ENCODE measurements at places on chromosomes 1 and 21.
A peak's percentile ranks its signal among the peaks of the same experiment; 100 is the strongest.

- no peak for DNase-seq
These were observed 251.3 kb downstream of the SDCCAG8 start for GRCh38 chr1:243507001-243507671.

DNA sequence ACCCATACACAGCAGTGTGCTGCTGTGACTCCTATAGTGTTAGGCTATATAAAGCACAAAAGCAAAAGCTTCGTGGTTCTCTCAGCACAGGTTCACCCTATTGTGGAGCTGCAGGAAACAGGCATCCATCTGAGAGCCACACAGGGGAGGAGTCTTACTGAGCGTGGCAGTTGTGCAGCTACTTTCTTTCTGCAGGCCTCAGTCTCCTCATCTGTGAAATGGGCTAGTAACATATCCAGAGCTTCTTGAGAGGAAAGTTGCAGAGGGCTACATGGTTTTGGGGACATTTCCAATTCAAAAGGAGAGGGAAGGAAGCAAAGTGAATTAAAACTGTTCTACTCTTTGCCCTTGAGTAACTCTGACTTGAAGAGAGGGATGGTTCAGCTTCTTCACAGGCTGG, 142.0 kb downstream of the FOXD2 start:
- no peak for DNase-seq

- DNase-seq: no peak
These were observed 64.2 kb downstream of the SELENOF start for GRCh38 chr1:86849756-86850155.

- no peak for DNase-seq
These were observed 14.2 kb downstream of the WDR4 start for GRCh38 chr21:42864815-42865775.

- DNase-seq: no peak
These were observed 11.3 kb upstream of the LRRC8D start for GRCh38 chr1:89809556-89809955.

DNA sequence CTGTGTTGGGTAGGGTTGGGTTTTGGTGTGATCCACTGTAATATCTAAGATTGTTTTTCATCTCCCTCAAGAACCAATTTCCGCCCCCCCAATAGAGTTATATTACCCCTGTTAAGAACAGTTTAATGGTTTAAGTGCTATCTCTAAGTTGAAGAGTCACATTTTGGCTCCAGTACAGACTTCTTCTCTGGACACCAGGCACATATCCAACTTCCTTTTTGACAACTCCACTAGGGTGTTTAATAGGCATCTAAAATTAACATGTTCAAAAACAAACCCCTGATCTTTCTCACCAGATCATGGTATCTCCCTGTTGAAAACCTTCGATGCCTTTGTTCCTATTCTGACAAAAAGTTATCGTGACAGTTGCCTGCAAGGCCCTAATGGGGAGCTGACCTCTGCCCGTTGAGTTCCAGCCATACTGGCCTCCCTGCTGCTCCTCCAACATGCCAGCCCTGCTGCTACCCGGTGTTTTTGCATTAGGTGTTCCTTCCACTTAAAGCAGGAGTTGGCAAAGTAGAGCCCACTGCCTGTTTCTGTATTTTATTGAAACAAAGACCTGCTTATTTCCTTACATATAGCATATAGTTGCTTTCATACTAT, 18.6 kb downstream of the USP24 start:
- no peak for DNase-seq

DNA sequence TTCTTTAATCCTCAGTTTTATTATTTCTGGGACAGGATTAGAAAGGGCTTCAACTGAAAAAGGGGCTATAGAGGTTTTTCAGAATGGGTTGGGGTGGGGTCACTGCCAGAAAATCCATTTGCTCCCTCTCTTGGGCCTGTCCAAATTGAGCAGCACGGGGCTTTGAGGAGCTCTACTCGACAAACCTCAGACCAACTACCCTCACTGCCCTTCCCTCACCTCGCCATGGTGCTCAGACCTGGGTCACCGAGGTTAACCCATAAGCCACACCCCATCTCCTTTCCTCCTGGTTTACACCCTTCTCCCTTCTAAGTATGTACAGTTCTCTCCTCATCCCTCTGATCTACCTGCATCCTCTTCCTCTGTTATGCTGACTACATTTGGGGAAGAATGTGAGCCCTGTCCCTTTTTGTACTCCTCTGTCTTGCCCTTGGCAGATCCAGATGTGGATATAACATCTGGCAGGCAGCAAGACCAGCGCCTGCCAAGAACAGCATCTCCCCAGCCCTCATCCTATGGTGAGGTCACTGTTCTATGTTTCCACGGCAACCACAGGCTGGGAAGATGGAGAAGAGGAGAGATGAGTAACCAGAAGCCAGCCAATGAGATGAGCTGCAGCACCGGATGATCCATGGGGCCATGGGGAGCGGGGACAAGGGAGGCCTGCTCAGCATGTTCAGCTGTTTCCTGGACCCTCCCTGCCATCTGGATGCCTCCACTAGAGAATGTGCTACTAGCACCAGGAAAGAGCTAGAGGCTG, 3.7 kb upstream of the FABP3 start:
- DNase-seq: no peak

DNA sequence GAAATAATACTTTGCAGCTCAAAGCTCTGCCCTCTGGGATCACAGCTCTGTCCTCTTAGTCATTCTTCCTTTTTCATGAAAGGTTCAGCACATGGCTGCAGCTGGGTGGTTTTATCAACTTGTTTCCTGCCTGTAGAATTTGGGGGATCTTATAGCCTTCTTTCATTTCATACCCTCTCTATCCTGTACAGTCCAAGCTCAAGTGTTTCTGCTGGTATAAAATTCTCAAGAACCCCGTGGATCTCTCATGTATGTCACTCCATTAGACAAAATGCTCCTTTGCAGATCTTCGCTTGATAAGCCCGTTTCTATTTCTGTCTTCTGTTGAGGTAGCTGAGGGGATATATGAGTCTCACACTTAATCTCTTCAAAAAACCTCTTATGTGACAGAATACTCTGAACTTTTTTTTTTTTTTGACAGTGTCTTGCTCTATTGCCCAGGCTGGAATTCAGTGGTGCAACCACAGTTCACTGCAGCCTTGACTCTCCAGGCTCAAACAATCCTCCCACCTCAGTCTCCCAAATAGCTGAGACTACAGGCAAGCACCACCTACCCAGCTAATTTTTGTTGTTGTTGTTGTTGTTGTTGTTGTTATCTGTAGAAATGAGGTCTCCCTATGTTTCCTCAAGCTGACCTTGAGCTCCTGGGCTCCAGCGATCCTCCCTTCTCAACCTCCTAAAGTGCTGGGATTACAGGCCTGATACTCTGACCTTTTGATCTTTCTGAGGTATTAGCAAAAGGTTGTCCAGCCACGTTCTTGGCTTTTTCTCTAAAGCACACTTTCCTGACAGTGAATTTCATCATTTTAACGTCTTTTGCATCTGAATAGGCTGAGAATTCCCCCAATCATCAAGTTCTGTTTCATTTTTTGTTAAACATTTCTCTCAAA, 24.6 kb upstream of the COL9A2 start:
- DNase-seq: no peak

DNA sequence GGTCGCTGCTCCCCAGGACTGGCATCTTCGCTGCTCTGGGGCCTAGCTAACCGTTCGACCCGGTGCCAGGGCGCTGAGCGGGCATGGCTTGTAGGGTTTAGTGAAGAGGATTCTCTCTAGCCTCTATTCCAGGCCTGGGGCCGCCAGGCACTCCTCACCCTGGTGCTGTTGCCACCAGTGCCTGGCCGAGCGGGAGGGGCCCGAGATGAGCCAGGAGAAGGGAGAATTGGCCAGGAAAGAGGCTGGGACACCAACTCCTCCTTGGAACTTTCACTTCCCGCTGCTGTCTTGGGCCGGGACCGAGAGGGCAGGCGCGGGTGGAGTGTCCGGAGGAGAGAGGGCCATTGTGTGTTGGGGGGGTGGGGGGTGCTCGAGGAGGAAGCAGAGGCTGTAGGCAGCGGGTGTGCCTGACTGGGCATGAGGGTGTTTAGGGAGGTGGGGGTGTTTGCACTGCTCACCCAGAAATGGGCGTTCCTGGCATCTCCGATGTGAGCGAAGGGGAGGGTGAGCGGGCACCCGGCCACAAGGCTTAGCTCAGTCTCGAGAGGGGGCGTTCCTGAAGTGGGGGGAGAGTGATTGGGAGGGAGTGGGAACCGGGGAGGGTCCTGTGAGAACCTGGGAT, 772 bp downstream of the ADAM15 start:
- peak; percentile 24 for DNase-seq

DNA sequence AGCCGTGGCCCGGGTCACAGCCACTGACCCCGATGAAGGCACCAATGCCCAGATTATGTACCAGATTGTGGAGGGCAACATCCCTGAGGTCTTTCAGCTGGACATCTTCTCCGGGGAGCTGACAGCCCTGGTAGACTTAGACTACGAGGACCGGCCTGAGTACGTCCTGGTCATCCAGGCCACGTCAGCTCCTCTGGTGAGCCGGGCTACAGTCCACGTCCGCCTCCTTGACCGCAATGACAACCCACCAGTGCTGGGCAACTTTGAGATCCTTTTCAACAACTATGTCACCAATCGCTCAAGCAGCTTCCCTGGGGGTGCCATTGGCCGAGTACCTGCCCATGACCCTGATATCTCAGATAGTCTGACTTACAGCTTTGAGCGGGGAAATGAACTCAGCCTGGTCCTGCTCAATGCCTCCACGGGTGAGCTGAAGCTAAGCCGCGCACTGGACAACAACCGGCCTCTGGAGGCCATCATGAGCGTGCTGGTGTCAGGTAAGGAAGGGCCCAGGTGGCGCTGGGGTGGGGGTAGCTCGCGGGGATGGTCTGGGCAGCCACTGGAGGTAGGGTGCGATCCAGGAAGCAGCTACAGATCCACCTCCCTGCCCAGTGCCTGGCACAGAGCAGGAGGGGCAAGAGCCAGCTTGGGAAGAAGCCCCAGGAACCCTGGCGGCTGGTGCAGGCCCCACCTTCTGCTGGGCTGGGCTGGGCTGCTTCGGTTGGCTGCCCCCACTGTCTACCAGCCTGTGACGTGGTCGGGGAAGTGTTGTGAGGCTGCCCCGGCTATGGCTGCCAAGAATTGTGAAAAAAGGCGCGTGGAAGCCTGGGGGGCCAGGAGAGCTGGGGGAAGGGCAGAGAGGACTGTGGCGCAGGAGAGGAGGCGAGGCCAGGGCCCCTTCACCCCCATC, 3.8 kb downstream of the CELSR2 start:
- no peak for DNase-seq

GRCh38 chr21:44576025-44576420, 2.5 kb downstream of the KRTAP10-4 start:
- no peak for DNase-seq

DNA sequence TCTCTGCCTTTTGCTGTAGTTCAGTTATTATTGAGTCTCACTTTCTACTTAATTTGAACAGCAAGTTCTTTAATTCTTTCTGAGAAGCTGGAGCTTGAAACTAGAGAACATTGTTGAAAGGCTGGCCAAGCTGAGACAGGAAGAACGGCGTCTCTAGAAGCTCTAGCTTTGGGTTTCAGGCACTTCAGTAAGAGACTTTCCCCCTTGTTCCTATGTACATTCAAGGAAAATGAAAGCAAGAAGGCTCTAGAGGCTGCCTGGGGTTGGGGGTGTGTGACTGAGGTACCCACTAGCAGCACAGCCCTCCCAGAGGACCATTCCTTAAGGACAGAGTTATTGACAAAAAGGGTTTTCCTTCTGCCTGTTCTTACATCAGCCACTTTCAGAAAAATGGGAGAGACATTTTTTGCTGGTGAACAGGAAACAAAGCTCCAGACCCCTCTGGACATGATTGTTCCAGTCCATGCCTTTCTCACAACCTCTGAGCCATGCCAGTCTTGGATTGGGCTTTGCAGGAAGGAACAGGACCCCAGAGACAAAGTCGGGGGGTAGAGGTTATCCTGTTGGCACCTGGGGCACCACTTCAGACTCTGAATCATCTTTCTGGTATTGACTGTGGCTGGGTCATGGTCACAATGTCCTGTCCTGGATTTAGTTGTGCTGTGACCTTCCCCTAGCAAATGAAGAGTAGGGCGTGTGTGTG, 63.1 kb downstream of the LAMC2 start:
- DNase-seq: no peak

- no peak for DNase-seq
These were observed 76.6 kb downstream of the HHAT start for GRCh38 chr1:210405316-210405715.

DNA sequence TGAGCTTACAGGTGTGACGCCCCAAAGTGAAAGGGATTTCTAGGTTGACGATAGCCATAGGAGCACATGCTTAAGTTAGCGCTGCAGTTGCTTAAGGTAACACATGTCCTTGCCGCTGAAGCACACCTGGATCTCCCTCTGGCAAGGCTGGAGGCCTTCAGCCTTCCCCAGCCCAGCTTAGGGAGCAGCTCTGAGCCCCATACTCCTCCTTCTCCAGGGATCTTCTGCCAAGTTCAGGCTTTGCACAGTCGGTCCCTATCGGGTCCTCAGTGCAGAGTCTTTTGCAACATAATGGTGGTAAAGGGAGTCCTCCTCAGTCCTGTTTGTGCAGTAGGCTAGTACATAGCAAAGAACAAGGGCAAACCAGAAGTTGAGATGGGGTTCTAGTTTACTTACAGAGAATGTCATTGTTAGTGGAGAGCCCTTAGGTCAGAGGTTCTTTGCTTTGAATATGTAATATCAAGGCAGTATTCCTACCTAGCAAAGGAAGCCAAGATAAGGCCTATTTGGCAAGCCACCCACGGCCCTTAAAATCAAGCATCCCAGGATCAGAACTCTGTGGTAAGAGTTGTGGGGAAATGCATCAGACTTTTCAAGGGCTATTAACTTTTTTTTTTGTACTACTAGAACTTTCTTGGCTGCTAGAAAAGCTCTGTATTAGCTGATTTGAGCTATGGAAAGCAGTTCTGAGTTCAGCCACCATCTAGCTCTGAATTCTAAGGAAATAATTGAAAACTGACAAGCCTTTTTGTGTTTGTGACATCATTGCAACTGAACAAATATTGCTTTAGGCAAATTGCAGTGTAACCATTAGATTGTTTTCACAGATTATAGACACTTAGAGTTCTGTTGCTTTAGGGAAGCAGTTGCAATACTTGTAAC, 1.4 kb downstream of the EVA1C start:
- DNase-seq: no peak

DNA sequence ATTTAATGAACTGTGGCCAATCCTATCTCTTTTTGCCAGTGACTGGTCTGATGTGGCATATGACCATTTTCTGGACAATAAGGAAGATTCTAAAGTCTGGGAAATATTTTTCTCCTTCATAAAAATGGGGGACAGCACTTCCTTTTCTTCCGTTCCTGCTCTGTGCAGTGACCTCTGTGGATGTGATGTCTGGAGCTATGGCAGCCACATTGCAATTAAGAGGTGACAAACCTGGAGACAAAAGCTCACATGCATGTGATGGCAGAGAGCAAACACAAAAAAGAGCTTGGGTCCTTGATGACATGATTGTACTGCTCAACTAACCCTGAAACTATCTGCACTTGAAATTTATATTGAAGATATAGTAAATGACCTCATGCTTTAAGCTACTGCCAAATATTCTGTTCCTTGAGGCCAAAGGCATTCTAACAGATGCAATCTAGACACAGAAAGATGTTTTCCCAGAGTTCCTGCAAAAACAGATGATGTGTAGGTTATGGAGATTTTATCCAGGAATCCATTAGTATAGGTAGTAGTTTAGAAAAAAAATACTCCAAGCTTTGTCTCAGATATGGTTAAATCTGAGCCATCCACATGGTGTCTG, 2.2 kb upstream of the MAGI3 start:
- no peak for DNase-seq
